ENCODE measurements at places on chromosomes 6 and 20.

- DNase-seq, result peak; percentile 61
Measured at GRCh38 chr20:62293111-62293784, 9.5 kb upstream of the ADRM1 start.

DNA sequence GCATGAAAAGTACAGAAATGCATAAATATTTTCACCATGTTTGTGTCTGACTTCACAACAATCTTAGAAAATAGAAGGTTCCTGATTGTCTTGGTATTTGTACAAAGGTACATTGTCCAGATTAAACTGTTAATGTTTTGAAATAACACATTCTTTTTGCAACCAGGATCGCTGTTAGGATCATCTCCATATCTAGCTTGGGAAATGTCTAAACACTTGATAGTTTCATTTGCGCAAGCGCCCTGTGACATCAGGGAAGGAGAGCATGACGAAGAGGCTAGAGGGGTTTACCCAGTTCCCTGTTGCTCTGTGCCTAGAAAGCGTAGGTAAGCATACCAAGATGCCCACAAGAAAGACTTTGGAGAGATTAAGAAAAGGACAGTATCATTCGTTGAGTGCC lies 19.4 kb downstream of the ALDH8A1 start:
- no peak for DNase-seq

DNA sequence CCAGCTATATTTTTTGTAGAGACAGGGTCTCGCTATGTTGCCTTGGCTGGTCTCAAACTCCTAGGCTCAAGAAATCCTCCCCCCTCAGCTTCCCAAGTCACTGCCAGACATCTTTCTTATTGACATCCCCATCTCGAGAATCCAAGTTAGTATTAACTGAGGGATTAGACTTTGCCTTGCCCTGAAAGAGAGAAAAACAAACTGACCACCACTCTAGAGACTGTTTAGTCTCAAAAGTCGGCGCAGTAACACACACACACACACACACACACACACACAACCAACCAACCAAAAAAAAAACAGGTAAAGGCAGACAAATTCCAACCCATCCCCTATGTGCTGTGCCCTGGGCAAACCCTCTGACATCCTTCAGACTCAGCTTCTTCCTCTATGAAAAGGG lies 27.2 kb upstream of the PNPLA1 start:
- no peak for DNase-seq

GRCh38 chr20:41135187-41135887 lies 2.0 kb upstream of the PLCG1 start:
- DNase-seq, result peak; percentile 52

DNA sequence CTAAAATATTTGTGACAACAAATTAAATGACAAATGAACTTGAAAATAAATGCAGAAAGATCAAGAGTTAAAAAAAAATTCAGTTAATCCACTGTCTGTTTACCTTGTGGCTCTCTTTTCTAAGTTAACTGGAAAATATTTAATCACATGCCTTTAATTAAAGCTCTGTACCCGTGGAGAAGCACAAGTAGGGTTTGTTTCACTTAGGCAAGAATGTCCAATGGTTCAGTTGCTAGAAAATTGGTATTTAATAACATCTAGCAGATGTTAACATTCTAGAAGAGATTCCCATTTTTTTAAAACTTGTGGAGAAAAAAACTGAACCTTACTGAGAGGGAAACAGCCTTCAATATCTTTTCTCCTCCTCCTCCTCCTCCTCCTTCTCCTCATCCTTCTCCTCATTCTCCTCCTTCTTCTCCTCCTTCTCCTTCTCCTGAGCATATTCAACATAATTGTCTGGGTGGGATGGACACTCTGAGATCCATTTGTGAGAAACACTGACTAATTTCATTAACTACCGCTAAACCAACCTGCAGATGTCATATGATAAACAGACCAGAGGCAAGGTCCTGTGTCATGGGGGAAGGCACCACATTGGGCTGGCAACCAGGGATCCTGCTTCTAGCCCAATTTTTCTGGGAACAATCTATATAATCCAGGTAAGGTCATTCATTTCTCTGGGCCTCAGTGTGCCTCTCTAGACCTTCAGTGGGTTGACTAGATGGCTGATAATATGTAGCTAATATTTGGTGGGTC lies 44.1 kb upstream of the AKIRIN2 start:
- no peak for DNase-seq

- no peak for DNase-seq
Measured at GRCh38 chr6:92050216-92050615, 1369.1 kb downstream of the EPHA7 start.
